Lower lobe of right lung (tissue), 2 donors: ENCODE measurements at places on chromosomes 4 and X. TPM values are rescaled to one million over a fixed set of nuclear protein-coding genes. Genes with fewer than 3 reads are reported as not detected.

The SSX4B gene
- total RNA-seq, result not detected

The ADH6 gene
- total RNA-seq, result 0.50 TPM

The FRAS1 gene
- 9.2 TPM for total RNA-seq

The RTL3 gene
- total RNA-seq, result not detected

The MAML3 gene
- 12.5 TPM for total RNA-seq

The PNMA3 gene
- 0.41 TPM for total RNA-seq

GRCh38 chrX:18424482-18425198, 768 bp upstream of the CDKL5 start:
- peak overlapping the region; percentile 67 for H3K27ac ChIP-seq
- DNase-seq, result peak; percentile 47
- peak overlapping the region; percentile 69 for H3K4me3 ChIP-seq
- no peaks in the 10 kb centered on the region for H3K36me3 ChIP-seq

- peaks cover 4% of the 10 kb centered on the region for H3K36me3 ChIP-seq
- no peak overlapping the region for H3K27ac ChIP-seq
- H3K4me1 ChIP-seq, result no peaks in the 10 kb centered on the region
- H3K27me3 ChIP-seq, result no peaks in the 10 kb centered on the region
- H3K4me3 ChIP-seq, result no peak overlapping the region
Measured at GRCh38 chrX:68232206-68232605, 201.1 kb downstream of the OPHN1 start.

GRCh38 chr4:20832826-20833225, 132.6 kb downstream of the PACRGL start:
- H3K36me3 ChIP-seq, result no peaks in the 10 kb centered on the region
- DNase-seq, result no peak
- H3K4me3 ChIP-seq, result no peak overlapping the region
- no peak overlapping the region for H3K27ac ChIP-seq

DNA sequence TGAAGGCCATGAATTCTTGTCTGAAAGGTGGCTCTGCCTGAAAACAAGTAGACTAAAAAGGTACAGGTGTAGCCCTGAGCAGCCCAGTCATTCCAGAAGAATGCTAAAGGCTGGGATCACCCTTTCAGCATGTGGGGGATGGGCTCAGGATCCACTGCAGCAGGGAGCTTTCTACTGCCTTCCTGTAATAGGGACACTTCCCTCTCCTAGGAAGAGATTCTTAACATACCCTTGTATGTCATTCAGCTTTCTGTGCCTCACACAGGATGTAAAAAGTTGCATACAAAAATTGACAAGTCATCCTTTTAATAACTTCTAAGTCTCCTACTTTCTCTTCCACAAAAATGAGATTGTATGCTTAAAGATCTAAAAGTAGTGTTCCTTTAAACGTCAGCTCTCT, 123.3 kb downstream of the ZNF518B start:
- DNase-seq, result no peak
- no peaks in the 10 kb centered on the region for H3K36me3 ChIP-seq
- no peak overlapping the region for H3K4me3 ChIP-seq
- H3K4me1 ChIP-seq, result no peaks in the 10 kb centered on the region
- H3K27me3 ChIP-seq, result peaks cover 11% of the 10 kb centered on the region

GRCh38 chr4:156654410-156654809, 317.2 kb downstream of the PDGFC start:
- H3K27me3 ChIP-seq, result no peaks in the 10 kb centered on the region
- H3K36me3 ChIP-seq, result no peaks in the 10 kb centered on the region
- H3K4me1 ChIP-seq, result no peaks in the 10 kb centered on the region
- H3K27ac ChIP-seq, result no peak overlapping the region
- no peak overlapping the region for H3K4me3 ChIP-seq
- no peak for DNase-seq

DNA sequence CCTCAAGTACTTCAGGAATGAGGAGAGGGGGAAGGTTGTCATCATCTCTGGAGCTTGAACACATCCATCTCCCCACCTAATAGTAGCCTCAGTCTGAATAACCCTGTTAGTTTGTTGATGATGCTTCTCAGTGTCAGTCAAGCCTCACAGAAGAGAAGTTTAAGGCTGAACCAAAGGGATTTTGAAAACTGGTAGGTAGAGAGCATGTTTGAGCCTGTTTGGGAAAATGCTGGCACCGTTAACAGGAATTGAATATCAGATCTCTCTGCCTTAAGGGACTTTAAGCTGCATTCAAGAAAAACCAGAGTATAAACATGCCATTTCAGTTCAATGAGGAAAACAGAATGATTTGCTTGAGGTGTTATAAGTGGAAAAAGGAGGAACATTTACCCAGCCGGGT, 73.1 kb downstream of the MAPK10 start:
- no peak overlapping the region for H3K27ac ChIP-seq
- no peaks in the 10 kb centered on the region for H3K27me3 ChIP-seq
- DNase-seq, result no peak
- no peaks in the 10 kb centered on the region for H3K4me1 ChIP-seq
- H3K4me3 ChIP-seq, result no peak overlapping the region
- H3K36me3 ChIP-seq, result no peaks in the 10 kb centered on the region

DNA sequence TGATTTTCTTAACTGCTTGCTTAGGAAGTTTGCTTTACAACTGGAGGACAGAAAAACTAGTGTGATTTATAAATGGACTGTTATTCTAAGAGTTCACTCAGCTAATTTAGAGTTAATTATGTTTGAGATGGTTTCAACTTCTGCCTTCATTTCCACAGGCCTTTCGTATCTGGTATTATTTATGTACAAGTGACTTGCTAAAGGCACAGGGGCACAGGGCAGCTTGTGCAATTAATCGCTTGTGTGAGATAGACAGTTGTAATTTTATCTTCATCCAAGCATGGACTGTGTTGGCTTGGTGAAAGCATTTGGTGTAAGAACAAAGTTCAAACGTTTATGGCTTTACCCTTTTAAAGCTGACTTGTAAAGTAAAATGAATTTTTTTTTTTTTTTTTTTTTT, 38.3 kb downstream of the GPAT3 start:
- no peaks in the 10 kb centered on the region for H3K27me3 ChIP-seq
- no peak overlapping the region for H3K27ac ChIP-seq
- no peak for DNase-seq
- no peaks in the 10 kb centered on the region for H3K36me3 ChIP-seq
- H3K4me3 ChIP-seq, result no peak overlapping the region

GRCh38 chr4:151029537-151029936, 14.5 kb upstream of the LRBA start:
- no peak for DNase-seq
- no peak overlapping the region for H3K4me3 ChIP-seq
- H3K27ac ChIP-seq, result no peak overlapping the region
- H3K27me3 ChIP-seq, result no peaks in the 10 kb centered on the region
- H3K4me1 ChIP-seq, result no peaks in the 10 kb centered on the region

DNA sequence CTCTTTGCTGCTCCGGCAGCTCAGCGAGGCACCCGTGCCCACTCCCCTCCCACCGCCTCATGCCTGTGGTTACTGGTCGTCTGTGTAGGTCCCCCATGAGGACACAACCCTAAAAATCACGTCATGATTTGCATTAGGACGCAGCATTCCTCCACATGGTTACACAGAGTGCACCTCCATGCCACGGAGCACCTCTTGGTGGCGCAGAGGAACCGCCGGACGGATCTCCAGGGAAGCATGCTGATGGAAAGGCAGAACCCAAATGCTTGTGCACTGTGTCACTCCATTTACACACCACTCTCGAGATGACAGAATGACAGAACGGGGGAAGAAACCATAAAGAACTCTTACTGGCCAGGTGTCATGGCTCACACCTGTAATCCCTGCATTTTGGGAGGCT, 22.4 kb downstream of the FAM53A start:
- no peaks in the 10 kb centered on the region for H3K4me1 ChIP-seq
- DNase-seq, result no peak
- H3K27ac ChIP-seq, result no peak overlapping the region
